ENCODE measurements at places on chromosomes 12 and 14.
A peak's percentile ranks its signal among the peaks of the same experiment; 100 is the strongest.

- DNase-seq, result peak; percentile 51
These were observed at the start of gene RIN3 for GRCh38 chr14:92513204-92513965. TSS of gene RIN3 (plus strand) at chr14:92513781. CDS start at chr14:92513933, 152 bp downstream.

DNA sequence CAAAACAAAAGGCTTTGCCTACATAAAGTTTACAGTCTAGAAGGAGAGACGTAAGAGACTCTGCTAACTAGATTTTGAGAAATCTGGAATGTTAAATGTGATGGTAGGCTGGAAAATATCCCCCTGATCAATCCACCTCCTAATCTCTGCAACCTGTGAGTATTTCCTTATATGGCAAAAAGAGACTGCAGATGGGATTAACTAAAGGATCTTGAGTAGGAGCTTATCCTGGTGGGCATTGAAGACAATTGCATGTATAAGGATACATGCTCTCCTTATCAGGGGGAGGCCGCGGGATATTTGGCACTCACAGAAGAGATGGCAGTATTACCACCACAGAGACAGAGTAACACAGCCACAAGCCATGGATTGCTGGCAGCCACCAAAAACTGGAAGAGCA lies 95.2 kb downstream of the EGLN3 start:
- no peak for DNase-seq

DNA sequence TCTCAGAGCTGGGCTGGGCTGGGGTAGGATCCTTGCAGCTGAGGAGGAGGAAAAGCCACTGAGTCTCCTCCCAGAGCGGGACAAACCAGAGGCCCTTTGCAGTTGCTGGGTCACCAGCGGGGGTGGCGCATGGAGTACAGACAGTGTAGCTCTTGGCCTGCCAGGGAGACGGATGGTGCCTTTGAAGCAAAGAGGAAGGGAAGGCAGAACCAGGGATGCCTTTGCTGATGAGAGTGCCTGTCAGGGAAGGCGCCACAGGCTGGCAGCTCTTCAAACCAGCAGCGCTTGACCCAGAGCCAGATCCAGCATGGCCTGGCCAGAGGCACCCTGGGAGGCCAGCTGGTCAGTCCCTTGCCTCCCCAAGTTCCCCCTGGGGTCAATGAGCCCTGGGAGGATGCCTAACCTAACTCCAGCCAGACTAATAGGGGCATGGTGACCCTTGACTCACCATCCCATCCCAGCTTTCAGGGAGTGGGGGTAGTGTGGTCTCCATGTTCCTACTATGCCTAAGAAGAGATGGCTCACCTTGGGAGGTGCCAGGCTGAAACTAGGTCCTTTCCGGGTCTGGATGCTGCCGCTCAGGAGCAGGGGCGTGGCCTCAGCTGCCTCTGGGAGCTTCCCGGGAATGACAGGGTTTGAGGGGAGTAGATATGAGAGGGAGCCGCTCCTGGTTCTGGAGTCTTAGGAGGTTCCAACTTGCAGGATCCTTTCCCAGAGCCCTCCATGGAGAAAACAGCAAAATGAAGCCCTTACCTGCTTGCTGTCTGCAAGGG lies 19.8 kb downstream of the VASH1 start:
- DNase-seq, result no peak

DNA sequence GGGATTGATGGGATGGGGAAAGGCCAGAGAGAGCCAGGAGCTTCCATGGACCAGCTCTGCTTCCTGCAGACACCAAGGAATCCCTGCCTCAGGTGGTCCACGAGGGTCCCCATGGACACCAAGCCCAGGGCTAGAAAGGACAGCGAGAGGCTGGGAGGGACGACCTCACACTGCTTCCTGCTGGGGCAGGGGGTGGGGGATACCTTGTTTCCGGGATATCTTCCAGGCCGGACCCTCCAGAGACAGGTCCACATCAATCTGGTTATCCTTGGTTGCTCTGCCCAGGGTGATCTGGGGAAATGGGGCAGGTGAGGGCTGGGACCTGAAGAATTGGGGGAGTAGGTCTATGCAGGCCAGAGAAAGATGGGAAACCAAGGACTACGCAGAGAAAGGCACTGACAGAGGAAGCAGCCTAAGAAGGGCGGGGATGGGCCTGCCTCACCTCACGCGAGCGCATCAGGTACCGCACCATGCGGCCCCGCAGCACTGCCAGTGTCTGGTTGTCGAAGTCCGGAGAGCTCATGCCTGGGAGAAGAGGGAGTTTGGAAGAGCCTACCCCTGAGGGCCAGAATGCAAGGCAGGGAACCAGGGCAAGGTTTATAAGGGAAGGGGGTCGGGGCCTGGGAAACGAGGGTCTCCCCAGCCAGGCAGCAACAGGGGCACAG lies 8.8 kb downstream of the MCRS1 start:
- DNase-seq, result no peak

DNA sequence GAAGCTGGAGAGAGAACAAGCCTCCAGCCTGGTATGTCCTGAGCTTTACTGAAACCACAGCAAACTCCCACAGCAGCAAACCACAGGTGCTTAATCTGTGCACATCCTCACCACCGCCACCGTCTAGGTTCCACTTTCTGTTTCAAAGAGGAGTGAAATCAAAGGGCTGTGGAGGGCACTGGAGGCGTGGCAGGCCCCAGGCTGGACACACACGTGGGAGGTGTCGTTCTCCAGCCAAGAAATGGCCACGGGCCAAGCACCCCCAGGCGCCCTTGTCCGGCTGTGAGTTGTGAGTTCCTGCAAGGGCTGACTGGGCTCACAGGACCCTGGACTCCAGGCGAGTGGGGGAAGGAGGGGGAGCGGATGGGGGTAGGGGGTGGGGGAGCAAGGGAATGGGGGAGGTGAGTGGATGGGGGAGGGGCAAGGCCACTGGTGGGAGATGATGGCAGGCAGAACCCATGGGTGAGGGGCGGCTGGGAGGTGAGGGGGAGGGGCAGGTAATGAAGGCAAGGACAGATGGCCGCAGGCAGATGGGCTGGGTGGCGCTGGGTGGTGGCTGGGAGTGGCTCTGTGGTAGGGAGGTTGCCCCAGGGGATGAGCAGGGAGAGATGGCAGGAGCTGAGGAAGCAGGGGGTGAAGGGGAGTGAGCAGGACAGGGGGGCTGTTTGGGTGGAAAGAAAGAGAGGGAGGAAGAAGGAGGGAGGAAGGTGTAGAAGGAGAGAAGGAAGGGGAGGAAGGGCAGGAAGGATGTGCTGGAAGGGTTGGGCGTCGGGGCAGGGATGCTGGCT lies 86.7 kb downstream of the NCOR2 start:
- peak; percentile 31 for DNase-seq

DNA sequence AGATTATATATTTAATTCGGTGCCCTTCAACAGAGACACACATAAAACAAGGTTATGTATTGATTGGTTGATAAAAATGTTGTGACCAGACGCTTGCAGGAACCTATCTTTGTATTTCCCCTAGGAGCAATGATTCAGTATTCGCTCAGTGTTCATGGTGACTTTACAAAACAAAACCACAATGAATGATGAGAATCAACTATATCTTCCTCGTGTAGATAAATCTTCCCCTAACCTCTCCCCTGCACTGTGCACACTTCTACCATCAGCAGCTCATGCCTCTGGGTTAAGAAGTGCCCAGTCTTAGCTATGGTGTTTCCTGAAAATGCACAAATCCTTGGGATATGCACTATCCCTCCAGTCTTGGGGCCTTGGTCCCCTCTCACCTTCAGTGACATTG lies 16.3 kb downstream of the RIN3 start:
- no peak for DNase-seq

- no peak for DNase-seq
These were observed 8.6 kb upstream of the HDAC7 start for GRCh38 chr12:47828008-47828975.

DNA sequence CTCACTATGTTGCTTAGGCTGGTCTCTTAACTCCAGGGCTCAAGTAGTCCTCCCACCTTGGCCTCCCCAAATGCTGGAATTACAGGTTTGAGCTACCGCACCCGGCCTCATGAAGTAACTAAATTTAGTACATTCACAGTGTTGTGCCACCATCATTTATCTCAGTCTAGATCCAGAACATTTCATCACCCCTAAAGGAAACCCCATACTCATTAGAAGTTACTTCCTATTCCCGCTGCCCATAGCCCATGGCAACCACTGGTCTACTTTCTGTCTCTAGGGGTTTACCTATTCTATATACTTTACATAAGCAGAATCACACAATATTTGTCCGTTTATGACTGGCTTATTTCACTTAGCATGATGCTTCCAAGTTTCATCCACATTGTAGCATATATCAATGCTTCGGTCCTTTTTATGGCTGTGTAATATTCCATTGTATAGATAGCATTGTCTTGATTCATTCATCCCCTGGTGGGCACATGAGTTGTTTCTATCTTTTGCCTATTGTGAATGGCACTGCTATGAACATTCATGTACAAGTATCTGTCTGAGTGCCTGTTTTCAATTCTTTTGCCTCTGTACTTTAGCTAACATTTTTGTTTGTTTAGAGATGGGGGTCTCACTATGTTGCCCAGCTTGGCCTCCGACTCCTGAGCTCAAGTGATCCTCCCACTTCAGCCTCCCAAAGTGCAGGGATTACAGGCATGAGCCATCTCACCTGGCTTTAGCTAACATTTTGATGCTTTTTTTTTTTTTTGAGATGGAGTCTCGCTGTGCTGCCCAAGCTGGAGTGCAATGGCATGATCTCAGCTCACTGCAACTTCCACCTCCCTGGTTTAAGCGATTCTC lies 10.2 kb upstream of the SH2B3 start:
- DNase-seq, result no peak

- DNase-seq, result no peak
These were observed 194.8 kb upstream of the DCN start for GRCh38 chr12:91377436-91377835.
